Kasumi-1 (cell line): ENCODE measurements at places on chromosomes 5 and 9.

DNA sequence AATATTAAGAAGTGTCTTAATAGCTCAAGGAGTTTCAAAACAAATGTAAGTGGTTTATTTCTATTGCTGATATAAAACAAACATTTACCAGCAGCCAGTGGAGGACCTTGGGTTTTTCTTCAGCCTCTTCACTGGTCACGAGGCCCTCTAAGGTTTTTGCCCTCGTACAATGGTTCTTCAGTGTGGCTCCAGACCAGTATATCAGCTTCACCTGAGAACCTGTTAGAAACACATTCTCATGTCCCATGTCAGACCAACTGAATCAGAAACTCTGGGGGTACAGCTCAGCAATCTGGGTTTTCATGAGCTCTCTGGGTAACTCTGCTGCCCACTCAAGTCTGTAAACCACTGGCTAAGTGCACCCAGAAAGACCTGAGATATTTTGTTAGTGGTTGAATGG lies 12.9 kb downstream of the WWC1 start:
- DNase-seq = no peak

DNA sequence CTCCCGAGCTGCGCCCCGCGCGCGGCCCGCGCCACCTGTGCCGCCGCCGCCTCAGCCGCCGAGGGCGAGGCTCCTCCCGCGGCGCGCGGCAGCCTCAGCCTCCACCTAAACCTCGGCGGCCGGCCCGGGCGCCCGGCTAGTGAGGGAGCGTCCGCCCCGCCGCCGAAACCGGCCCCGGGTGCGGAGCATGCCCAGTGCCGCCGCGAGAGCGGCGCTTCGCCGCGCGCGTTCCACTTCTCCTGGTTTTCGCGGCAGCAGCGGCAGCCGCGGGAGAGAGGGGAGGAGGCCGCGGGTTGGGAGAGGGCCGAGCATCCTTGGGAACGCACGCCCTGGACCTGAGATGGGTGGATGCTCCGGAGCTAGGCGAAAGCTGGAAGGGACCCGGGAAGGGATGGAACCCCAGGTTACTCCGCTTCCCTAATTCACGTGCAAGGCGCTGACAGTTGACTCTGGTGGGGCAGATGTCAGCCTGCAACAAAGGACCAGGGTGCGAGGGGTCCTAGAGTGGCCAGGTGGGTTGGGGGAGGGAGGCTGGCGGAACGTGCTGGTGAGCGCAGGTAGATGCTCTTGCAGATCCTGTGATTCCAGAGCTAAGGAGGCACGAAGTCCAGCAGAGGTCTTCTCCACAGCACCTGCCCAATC lies at the start of gene CTNND2:
CTNND2 (minus strand) TSS at position 182 of the 642 bp plus-strand sequence. CDS start 593 bp downstream, outside the sequence.
- no peak for DNase-seq

GRCh38 chr5:34491251-34491620 lies 164.9 kb upstream of the RAI14 start:
- DNase-seq = no peak

DNA sequence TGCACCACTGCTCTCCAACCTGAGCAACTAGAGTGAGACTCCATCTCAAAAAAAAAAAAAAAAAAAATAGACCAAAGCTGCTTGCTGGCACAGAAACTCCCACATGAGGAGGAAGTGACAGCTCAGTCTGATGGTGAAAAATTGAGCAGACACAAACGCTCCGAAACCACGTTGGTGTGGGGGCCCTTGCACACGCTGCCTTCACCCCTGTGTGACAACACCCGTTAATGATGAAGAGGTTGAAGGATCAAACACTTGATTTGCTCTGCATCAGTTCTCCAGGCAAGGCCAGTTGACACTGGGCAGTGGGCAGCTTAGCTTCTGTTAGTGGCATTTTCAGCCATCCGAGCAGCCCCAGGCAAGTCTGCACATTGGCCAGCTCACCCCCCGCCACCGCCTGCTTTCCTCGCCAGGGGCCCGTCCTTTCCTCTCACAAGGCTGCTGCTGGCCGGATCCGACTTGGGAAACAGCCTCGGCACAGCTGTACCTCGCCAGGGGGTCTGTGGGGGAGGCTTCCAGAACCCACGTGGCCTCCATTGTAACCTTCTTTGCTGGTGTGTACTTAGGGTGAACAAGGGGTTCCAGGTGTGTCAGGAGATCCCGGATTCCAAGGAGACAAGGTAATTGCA lies 79.8 kb downstream of the COL27A1 start:
- no peak for DNase-seq

DNA sequence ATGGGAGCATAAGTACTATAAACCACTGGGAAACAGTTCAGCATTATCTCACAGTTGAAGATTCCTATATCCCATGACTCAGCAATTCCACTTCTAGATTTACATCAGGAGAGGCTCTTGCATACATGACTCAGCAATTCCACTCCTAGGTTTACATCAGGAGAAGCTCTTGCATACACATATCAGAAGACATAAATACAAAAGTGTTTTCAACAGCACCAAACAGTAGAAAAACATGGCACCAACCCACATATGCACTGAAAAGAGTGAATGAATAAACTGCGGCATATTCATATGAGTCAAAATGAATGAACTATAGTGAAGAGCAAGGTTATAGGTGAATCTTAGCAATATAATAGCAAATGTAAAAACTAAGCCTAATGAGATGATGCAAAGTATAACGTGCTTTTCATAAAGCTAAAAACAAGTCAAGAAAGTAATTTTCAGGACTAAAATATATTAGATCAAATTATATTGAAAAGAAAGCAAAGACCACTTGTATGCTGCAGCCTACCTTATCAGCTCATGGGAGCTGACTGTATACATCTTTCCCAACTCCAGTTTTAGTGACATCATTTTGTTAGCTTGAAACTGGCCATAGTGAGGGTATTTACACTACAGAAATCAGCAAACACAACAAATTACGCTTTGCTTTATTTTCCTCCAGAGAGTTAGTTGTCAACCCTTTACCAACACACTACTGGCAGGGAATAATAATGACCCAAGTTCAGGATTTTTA lies 95.8 kb downstream of the ANKRD18B start:
- no peak for DNase-seq

DNA sequence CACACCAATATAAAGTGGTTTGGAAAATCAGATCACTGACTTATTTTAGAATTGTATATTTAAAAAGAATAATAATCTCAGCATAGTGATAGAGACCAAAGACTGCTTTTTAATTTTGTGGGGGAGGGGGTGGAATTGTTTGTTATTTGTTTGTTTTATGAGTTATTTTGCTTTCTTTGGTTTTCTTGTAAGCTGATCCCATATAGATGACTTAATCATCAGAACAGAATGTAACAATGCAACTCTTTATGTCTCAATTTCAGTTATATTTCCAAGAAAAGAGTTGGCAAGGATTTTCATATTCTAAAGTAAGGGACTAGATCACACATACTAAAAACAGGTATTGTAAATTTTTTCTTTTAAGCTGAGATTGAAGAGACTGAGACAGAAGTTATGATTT lies 984.9 kb downstream of the TLE4 start:
- no peak for DNase-seq
